ENCODE measurements at places on chromosomes 2 and 18. TPM values are rescaled to one million over a fixed set of nuclear protein-coding genes. Genes with fewer than 3 reads are reported as not detected.

Gene KATNAL2
- 0.35 TPM for total RNA-seq

Gene EFR3B
- total RNA-seq, result not detected

Gene WNT6
- total RNA-seq, result not detected

Gene DTNA
- 0.33 TPM for total RNA-seq

Gene TMEM247
- total RNA-seq, result not detected

Gene CNRIP1
- total RNA-seq, result not detected

Gene CCDC148
- total RNA-seq, result not detected

Gene EMILIN2
- total RNA-seq, result 21.4 TPM

Gene GALR1
- total RNA-seq, result not detected

Gene ITPRIPL1
- total RNA-seq, result 43.7 TPM

Gene TDRD15
- total RNA-seq, result 0.05 TPM

Gene ITM2C
- total RNA-seq, result 25.4 TPM

Gene TMEM37
- total RNA-seq, result not detected

Gene SLC40A1
- 4.4 TPM for total RNA-seq

Gene TUBA3E
- total RNA-seq, result not detected

Gene SERPINB10
- total RNA-seq, result not detected

Gene TWIST2
- total RNA-seq, result not detected

Gene CNTNAP5
- total RNA-seq, result not detected

Gene PGAP1
- total RNA-seq, result 63.6 TPM

Gene PSD4
- 272 TPM for total RNA-seq

Gene ITGA4
- 252 TPM for total RNA-seq

Gene VWA3B
- total RNA-seq, result not detected

Gene DNAH6
- total RNA-seq, result 0.50 TPM

Gene CASP10
- 51.3 TPM for total RNA-seq

Gene LOXHD1
- total RNA-seq, result not detected

Gene CAPN14
- total RNA-seq, result 0.35 TPM
